ENCODE measurements at places on chromosomes 1 and 21.

GRCh38 chr21:18622383-18622782 is 218.8 kb upstream of the TMPRSS15 start:
- DNase-seq = no peak

DNA sequence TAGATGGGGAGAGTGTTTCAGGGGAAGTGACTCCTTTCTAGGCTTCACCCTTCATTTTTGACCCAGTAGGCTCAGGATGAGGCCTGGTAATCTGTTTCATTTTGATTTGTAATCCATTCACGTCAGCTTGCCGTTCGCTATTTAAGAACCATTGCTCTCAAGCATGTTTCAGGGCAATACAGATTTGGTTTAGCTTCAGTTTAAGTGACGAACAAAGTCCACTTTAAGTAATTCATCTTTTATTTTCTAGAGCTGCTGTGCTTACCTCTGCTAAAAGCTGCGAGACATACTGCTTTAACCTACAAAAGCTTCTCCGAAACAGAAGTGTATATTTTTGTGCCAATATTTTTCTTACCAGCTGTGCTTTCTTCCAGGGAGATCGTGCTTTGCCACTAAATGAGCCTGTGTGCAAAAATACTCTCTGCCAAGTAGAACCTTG is 8.9 kb upstream of the FMO3 start:
- DNase-seq = no peak

- DNase-seq = no peak
Measured at GRCh38 chr1:244341455-244342450, 110.0 kb downstream of the ADSS2 start.

- DNase-seq = no peak
Measured at GRCh38 chr1:48627486-48627885, 149.2 kb downstream of the BEND5 start.

- no peak for DNase-seq
Measured at GRCh38 chr1:62676611-62677356, 11.4 kb downstream of the DOCK7 start.

DNA sequence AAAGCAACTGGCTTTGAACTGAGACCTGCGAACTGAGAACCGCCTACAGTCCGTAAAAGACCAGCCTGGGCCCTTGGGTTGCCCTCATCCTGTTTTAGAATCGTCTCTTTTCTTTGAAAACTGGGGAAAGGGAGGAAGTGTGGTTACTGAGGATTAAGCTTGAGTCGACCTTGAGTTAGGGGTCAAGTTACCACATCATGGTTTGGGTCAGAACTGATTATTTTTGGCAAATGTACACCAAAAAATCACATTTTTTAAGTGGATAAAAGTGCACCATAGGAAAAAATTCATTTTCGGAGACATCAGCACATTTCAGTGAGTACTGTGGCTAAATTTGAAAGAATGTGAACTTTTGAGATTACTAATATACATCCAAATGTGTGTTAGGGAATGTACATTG is 76.9 kb upstream of the KAZN start:
- DNase-seq = no peak

GRCh38 chr1:101291562-101292380 is 55.0 kb downstream of the S1PR1 start:
- no peak for DNase-seq

GRCh38 chr1:145857170-145857569 is 1.7 kb downstream of the PIAS3 start:
- DNase-seq = no peak

DNA sequence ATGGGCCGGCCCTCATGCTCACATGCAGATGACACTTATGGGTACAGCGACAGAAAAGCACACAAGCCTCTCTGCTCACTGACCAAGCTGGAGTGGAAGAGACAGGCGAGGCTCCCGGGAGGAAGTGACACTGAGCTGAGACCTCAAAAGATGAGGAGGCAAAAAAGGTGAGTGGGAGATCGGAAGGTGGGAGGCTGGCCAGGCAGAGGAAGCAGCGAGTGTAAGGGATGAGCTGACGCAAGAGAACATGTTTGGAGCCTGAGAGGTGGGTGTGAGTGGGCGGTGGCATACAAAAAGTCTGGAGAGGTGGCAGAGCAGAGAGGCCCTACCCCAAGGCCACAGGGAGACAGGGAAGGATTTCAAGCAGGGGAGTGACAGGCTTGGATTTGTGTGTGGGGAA is 18.2 kb upstream of the CDCP2 start:
- DNase-seq = no peak

DNA sequence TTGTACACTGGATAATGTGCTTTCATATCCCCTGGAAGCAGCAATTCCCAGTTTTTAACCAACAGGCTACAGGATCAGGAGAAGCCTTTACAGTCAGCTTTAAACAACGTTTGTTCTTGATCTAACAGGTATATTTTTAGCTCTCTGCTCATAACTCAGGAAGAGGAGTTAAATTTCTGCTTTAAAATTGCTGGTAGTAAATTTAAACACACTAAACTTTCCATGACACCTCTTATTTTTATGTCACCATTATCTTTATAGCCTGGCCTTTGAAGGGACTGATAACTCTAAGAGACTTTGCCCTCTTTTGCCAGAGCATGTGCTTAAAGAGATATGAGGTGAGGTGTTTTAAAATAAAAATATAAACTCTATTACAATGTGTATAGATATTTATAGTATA is 119.6 kb upstream of the BRINP3 start:
- DNase-seq = no peak

DNA sequence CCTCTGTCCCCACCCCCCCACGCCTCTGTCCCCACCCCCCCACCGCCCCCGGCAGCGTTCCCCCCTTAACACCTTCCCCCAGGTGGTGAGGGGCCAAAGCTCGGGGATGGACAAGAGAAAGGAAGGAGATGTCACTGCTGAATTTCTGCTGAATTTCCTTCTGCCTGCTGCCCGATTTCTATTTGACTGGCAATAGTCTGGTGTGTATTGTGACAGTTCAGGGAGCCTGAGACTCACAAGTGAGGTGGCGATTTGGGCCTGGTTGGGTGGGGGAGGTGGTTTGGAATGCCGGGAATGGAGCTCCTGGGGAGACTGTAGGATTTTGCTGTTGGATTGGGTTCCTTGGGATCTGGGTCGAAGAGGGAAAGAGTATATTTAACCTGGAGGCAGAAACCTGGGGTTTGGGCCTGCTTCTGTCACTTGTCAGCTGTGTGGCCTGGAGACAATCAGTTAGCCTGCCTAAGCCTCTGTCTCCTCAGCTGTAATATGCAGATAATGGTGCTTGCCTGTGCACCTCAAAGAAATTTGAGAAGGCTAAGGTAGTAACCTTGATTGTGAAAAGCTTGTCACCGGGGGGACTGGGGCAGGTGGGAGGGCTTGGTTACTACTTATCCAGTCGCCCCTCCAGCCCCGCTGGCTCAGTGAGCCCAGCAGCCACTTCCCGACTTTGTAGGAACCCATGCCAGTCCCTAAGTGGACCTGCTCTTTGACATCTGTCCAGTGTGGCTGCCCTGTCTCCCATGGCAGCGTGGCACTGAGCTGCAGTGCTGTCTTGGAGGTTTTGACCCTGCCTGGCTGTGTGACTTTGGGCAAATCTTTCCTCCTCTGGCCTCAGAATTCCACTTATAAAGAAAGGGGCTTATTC is 7.7 kb upstream of the LMNA start:
- DNase-seq = no peak

- DNase-seq = no peak
Measured at GRCh38 chr21:40200946-40201345, 333.7 kb downstream of the PCP4 start.

- DNase-seq = no peak
Measured at GRCh38 chr1:86487131-86487810, 18.5 kb downstream of the CLCA1 start.

DNA sequence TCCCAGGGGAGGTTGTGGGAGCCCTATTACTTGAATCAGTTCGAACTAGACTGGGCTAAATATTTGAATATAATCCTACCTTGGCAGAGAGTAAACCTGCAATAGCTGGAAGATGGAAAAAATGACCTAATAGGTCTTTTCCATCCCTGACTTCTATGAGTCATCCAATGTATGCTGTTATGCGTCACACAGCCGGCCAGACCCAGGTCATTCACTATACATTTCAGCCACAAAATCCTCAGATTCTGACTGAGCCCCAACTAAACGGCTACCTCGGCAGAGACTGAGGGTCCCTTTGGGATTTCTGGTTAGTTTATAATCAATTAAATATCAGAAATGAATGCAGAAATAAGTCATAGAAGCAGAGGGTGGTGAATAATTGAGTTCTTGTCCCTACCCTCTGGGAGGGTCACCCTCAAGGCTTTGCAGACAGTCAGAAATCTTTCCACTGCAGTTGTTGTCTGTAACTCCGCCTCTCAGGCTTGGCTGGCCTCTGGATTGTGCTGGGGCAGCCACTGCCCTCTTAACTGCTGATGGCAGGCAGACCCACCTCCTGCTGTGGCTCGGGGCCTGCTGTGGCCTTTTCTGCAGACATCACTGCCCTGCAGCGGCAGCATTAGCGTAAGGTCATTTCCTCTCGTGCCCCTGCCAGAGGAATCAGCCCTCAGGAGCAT is 240.5 kb downstream of the TGFB2 start:
- peak; percentile 46 for DNase-seq

DNA sequence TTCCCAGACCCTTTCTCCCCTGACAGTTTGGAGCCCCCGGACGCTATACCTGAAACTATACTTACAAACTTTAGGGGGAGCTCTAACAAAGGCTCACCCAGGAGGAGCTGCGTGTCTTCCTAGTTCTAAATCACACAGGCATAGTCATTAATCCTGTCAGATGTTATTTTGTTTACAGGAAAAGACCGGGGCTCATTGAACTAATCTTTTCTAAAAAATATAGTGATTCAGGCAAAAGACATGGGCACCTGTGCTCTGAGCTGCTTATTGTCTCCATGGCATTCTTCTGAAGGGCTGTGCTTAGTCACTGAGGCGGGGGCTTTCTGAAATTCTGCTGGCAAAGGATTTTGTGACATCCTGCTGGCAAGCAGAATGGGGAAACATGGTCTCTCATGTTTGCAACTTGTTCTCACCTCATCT is 1577.0 kb downstream of the NCAM2 start:
- DNase-seq = no peak

DNA sequence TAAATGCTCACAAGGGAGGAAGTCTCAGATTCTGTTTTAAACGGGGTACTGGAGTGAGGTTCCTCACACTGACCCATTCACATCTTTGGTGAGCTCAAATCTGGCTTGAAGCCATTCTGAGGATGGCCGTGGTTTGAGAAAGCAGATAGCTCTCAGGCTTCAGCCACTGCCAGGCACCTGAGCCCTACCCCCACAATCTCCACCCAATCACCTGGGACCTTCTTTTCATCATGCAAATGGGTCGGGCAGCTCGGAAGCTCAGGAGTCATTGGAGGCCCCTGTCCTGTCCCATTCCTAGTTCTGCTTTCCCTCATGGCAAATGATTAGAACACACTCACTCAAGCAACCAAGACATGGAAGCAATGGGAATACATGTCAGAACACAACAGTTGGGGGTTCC is 141.4 kb upstream of the ETS2 start:
- DNase-seq = no peak

GRCh38 chr1:107594536-107594935 is 370.4 kb downstream of the VAV3 start:
- DNase-seq = no peak

DNA sequence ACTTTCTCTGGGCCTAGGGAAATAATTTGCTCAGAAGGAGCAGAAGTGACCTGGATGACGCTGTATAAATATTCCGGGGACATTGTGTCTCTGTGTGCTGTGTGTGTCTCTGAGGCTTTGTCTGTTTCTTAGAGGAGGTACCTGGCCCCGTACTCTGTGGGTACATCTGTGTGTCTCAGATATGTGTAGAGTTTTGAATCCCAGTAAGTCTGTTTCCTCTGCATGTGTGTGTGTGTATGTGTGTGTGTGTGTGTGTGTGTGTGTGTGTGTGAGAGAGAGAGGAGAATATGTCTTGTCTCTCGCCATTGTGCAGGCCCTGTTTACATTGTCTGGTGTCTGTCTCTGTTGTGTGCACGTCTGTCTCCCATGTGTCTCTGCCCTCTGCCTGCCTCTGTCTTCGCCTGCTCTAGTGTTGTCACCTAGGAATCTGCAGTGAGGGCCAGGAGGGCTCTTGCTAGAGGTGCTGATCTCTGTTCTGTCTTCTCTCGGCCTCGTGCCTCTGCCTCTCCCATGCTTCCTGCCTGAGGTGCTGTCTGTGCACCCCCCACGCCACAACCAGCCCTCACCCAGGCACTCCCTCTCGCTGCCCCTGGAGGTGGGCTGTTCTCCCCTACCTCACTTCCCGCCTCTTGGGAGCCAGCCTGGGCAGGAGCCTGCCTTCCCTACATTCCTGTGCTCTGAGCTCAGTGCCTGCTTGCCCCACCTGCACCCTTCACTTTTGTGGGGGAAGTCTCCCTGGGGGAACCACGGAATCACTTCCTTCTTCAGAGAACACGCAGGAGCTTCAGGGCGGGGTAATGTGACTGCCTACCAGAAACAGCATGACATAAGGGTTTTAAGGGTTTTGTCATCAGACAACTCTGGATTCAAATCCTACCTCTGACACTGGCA is 5.9 kb downstream of the MAP7D1 start:
- no peak for DNase-seq

DNA sequence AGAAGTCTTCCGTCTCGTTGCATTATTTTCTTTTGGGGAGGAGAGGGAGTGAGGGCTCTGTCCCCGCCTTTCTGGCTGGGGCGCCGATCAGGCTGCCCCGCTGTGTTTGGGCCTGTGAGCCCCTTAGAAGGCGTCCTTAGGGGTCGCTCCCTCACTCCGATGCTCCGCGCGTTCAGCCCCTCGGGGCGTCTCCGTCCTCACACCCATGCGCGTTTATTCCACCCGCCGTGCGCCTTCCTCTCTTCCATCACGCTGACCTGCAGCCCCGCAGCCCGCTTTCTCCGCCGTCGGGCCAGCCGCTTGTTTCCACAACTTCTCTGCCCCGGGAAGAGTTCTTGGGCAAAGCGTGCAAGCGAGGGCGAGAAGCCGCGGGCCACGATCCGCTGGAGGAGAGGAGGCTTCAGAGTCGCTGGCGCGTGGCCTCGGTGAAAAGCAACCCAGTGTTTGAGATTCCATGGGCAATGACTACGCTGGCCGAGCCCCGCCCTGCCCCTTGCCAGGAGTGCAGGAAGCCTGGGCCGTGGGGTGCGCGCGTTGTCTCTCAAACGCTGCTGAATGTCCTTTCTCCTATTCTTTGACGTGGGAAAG is 27.7 kb downstream of the TRIM11 start:
- DNase-seq = peak; percentile 26

DNA sequence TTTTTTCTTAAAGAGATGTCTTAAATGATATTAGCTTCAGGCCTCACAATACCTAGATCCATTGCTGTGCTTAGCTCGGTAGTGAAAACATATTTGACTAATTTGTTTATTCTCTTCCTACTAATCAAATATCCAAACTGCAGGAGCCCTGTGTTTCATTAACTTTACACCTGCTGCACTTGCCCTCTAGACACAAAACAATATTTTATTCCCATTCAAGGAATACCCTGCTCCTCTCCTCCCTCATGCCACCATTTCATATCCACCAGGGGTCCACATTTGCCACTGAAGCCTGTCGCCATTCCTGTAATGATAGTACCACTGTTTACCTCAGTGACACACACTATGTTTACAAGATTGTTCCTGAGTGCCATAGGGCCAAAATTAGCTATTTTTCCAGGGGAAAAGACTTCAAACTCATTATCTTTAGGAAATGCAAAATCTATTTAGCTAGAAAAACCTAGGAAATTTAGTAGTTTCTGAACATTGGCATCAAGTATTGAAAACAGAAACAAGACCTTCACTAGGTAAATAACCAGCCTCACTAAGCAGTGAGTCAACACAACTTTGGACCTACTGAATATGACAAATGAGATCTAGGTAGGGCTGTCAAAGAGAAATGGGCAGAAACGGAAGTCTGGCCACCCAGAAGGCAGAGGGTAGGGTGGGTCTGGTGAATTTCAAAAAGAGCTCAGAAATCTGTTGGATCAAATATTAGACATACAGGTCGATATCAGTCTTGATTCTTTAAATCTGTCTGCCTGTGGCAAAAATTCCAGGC is 134.6 kb upstream of the KCNK1 start:
- no peak for DNase-seq
